Glutamatergic neuron (in vitro differentiated cells): ENCODE measurements at places on chromosomes 1 and 21. TPM values are rescaled to one million over a fixed set of nuclear protein-coding genes. Genes with fewer than 3 reads are reported as not detected.

APCS gene
- total RNA-seq = not detected

B3GALT2 gene
- 64.6 TPM for total RNA-seq

CYP4B1 gene
- total RNA-seq = not detected

SARS1 gene
- total RNA-seq = 555 TPM

- DNase-seq = no peak
- no peak overlapping the region for H3K4me3 ChIP-seq
- H3K27ac ChIP-seq = no peak overlapping the region
- H3K36me3 ChIP-seq = peaks cover 25% of the 10 kb centered on the region
Measured at GRCh38 chr1:227673441-227673840, 61.7 kb downstream of the JMJD4 start.

- no peaks in the 10 kb centered on the region for H3K4me1 ChIP-seq
- H3K4me3 ChIP-seq = no peak overlapping the region
- no peak overlapping the region for H3K27ac ChIP-seq
- H3K27me3 ChIP-seq = no peaks in the 10 kb centered on the region
- no peak for DNase-seq
Measured at GRCh38 chr21:25500598-25500997, 106.7 kb downstream of the MRPL39 start.

- no peak for DNase-seq
- no peak overlapping the region for H3K27ac ChIP-seq
- peaks cover 3% of the 10 kb centered on the region for H3K27me3 ChIP-seq
Measured at GRCh38 chr1:6771441-6771769, 13.8 kb upstream of the CAMTA1 start.

GRCh38 chr1:50047916-50048694 is 24.4 kb upstream of the AGBL4 start:
- H3K27ac ChIP-seq = peak overlapping the region; percentile 81
- DNase-seq = peak; percentile 89

DNA sequence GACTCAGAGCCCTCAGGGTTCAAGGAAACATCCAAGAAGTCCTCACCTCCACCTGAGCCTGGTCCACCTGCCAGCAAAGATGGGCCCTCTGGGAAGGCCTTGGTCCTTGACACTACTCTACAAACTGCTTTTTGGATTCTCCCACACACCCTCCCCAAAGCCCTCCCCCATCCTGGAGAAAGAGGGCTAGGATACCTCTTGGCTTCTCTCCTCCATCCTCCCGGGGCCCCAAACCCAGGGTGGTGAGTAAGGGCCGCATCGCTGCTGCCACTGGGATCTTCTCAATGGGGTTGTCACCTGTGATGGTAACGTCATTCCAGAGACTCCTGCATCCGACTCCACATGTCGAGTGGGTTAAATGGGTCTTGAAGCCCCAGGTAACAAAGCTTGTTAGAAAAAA is 26.6 kb downstream of the MATN1 start:
- DNase-seq = peak; percentile 1
- H3K4me3 ChIP-seq = no peak overlapping the region
- no peaks in the 10 kb centered on the region for H3K27me3 ChIP-seq
- H3K27ac ChIP-seq = no peak overlapping the region
- H3K36me3 ChIP-seq = no peaks in the 10 kb centered on the region
- H3K4me1 ChIP-seq = peaks cover 7% of the 10 kb centered on the region

DNA sequence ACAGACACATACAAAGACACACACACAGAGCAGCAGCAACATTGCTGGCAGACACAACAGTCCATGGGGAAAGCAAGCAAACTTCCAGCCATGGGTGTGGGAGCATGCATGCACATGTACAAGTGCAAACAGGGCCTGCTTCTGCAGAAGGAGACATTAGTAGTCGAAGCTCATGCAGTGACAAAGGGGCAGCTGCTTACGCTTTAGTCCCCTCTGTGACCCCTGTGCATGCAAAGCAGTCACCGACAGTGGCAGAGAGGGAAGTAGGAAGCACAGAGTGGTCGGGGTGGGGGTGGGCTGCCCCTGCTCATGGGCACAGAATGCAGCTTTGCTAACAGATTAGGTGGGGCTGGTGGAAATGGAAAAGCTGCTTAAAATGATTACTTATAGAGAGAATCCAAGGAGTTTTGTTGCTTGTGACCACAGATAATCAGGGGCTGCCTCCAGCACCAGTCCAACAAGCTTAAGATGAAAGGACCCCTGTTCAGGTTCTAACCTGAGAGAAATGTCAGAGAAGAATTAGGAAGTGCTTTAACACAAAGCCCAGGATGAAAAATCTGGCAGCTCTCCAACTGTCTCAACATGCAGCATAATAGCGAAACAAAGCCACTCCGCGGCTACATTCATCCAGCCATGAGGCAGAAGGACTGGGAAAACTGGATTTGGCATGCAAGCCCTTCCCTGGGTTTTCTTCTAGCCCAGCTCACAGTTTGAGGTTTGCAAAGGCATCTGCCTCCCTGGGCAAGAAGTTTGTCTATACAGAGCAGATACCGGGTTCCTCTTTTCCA is 378.9 kb downstream of the KCNH1 start:
- no peak for DNase-seq
- H3K27ac ChIP-seq = no peak overlapping the region
- H3K27me3 ChIP-seq = peaks cover 1% of the 10 kb centered on the region
- H3K4me1 ChIP-seq = peaks cover 18% of the 10 kb centered on the region
- no peak overlapping the region for H3K4me3 ChIP-seq

- peaks cover 10% of the 10 kb centered on the region for H3K27me3 ChIP-seq
- peaks cover 14% of the 10 kb centered on the region for H3K36me3 ChIP-seq
- no peak for DNase-seq
- H3K27ac ChIP-seq = no peak overlapping the region
- no peak overlapping the region for H3K4me3 ChIP-seq
Measured at GRCh38 chr1:228099331-228099732, 3.8 kb downstream of the C1orf35 start.

DNA sequence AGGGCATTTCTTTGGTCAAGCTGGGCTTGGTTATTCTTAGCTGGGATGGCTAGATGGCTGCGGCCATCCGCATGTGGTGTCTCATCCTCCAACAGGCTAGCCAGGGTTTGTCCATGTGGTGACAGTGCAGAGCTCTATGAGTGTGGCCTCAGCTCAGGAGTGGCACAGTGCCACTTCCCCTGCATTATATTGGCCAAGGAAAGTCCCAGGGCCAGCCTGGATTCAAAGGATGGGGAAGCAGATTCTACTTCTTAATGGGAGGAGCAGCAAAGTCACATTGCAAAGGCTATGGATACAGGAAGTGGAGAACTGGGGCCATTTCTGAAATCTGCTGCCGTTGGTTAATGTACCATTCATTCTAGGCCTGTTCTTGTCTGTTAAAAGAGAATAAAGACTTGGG is 34.4 kb downstream of the STUM start:
- H3K36me3 ChIP-seq = peaks cover 6% of the 10 kb centered on the region
- H3K4me3 ChIP-seq = no peak overlapping the region
- DNase-seq = no peak
- H3K4me1 ChIP-seq = peaks cover 9% of the 10 kb centered on the region

- peaks cover 4% of the 10 kb centered on the region for H3K4me1 ChIP-seq
- H3K4me3 ChIP-seq = no peak overlapping the region
- no peak overlapping the region for H3K27ac ChIP-seq
- peaks cover 12% of the 10 kb centered on the region for H3K36me3 ChIP-seq
Measured at GRCh38 chr1:113508364-113509164, 118.2 kb downstream of the MAGI3 start.

GRCh38 chr21:33075596-33076195 is 5.8 kb downstream of the OLIG1 start:
- H3K36me3 ChIP-seq = no peaks in the 10 kb centered on the region
- H3K4me1 ChIP-seq = peaks cover 21% of the 10 kb centered on the region
- H3K27ac ChIP-seq = no peak overlapping the region
- peaks cover 17% of the 10 kb centered on the region for H3K27me3 ChIP-seq
- no peak for DNase-seq

DNA sequence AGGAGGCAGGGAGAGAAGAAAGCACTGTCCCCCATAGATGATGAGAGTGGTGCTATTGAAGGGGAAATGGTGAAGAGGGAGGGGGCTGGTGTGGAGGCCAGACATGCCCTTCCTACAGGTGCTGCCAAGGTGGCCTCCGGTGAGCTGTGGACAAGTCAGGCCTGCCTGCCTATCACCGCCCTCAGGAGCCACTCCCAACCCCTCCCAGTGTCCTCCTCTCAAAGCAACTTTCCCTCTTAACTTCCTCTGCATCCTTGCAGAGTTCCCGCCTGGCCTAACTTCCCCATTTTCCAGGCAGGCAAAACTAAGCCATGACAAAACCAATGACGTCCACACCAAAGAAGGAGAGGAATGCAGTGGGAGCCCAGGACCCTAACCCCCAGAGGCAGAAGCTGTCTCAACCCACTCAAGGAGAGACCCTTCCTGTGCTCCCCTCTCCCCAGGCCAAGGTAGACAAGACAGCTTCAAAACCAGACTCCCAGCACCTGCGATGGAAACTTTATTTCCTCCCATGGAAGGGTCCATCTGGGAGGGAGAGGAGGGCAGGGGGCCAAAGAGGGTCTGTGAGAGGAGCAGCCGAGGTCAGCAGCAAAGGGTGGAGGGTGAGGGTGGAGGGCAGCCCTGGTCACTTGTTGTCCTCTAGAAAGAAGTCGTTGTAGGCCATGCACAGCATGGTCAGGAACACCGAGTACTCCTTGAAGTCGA is 1.0 kb upstream of the S100A6 start:
- no peaks in the 10 kb centered on the region for H3K36me3 ChIP-seq
- H3K4me1 ChIP-seq = peaks cover 35% of the 10 kb centered on the region
- DNase-seq = no peak
- no peak overlapping the region for H3K27ac ChIP-seq

DNA sequence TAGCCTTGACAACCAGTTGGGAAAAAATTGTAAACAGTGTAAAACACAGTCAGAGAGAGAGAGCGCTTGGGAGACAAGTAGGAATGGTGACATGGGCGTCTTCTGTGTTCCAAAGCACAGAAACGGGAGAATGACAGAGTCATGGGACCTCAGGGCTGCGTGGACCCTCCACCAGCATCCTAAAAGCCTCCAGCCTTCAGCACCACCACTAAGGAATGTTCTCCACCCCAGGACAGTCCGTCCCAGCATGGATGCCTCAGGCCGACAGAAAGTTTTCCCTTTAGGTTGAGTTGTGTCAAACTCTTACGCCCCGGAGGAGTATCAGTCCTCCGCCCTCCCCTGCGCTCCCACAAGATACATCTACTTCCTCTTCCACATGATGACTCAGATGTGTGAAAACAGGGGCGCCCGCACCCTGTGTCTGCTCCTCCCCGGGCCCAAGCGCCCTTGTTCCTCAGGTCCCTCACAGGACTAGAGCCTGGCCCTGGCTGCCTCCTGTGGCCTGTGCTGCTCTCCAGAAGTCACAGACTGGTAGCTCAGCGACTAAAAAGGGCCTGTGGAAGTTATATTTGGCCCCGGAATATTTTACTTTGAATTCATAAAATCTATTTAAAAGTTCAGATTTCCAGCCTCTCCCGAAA is 63.9 kb upstream of the EFHD2 start:
- H3K4me3 ChIP-seq = no peak overlapping the region
- peaks cover 3% of the 10 kb centered on the region for H3K4me1 ChIP-seq
- peaks cover 10% of the 10 kb centered on the region for H3K27me3 ChIP-seq
- no peak overlapping the region for H3K27ac ChIP-seq

- H3K4me1 ChIP-seq = no peaks in the 10 kb centered on the region
- H3K4me3 ChIP-seq = no peak overlapping the region
Measured at GRCh38 chr1:78176448-78176847, 130.7 kb downstream of the GIPC2 start.

GRCh38 chr1:2001773-2002411 is 1.7 kb downstream of the CFAP74 start:
- no peaks in the 10 kb centered on the region for H3K27me3 ChIP-seq
- peaks cover 2% of the 10 kb centered on the region for H3K4me1 ChIP-seq
- H3K36me3 ChIP-seq = no peaks in the 10 kb centered on the region
- no peak for DNase-seq
- H3K4me3 ChIP-seq = no peak overlapping the region

- H3K27ac ChIP-seq = no peak overlapping the region
- no peaks in the 10 kb centered on the region for H3K4me1 ChIP-seq
- no peaks in the 10 kb centered on the region for H3K36me3 ChIP-seq
- no peak overlapping the region for H3K4me3 ChIP-seq
- no peaks in the 10 kb centered on the region for H3K27me3 ChIP-seq
Measured at GRCh38 chr21:28922368-28922767, 70.3 kb downstream of the LTN1 start.

DNA sequence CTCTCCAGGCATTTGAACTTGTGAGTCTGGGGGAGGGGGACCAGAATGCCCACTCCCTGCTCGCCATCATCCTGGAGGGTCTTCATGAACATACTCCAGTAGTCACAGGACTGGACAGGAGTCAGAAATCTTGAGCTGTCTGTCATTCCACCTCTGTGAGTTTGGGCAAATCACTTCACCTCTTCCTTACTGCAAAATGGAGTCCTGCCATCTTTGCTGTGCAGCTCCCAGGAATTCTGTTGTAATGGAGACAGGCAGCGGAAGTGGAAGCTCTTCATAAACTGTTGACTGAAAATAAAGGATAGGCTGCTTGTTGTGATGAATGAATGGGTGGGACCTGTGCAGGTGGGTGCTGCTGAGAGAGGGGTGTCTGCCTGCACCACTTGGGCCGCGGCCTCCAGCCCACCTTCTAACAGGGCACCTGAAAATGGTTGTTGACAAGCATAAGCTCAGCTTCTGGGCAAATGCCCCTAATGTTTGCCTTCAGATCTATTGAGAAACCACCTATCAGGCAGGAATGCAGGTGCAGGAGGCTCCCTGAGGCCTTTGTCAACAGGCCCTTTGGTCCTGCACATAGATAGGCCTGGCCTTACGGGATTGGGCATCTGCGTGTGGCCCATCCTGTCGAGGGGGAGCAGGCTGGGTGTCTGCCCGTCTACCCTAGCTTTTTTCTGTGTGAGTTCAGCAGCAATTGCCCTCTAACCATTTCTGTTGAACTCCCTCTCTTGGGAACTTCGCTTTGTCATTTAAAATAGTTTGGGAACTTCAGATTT is 321.0 kb downstream of the RPS6KC1 start:
- no peak overlapping the region for H3K27ac ChIP-seq
- no peak for DNase-seq
- no peak overlapping the region for H3K4me3 ChIP-seq
- H3K4me1 ChIP-seq = peaks cover 2% of the 10 kb centered on the region
- H3K27me3 ChIP-seq = no peaks in the 10 kb centered on the region

DNA sequence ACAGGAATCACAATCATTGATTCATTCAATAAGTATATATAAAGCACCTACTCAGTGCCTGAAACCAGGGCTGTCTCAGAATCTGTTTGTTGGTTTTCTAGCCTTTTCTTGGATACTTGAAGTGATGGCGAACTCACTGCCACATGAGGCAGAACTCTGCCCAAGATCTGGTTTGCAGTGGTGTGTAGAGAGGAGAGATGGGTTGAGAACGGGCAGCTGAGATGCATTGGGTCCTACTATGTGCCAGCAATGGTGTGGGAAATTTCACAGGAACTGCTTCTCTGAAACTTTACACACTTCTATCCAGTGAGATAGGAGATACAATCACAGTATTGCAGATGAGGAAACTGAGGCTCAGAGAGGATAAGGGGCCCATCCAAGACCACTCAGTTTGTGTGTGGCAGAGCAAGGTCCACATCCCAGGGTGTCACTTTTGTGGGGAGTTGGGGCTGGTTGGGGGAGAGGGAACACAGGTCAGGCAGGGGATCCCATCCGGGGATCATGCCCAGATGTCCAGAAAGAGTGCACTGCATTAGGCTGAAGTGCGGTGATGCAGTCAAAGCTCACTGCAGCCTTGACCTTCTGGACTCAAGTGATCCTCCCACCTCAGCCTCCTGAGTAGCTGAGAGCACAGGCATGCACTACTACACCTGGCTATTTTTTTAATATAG is 83.7 kb upstream of the IFFO2 start:
- no peak for DNase-seq
- H3K27ac ChIP-seq = no peak overlapping the region
- peaks cover 5% of the 10 kb centered on the region for H3K27me3 ChIP-seq
- no peaks in the 10 kb centered on the region for H3K4me1 ChIP-seq
- no peak overlapping the region for H3K4me3 ChIP-seq

- H3K27ac ChIP-seq = no peak overlapping the region
- DNase-seq = no peak
- H3K36me3 ChIP-seq = no peaks in the 10 kb centered on the region
Measured at GRCh38 chr1:117656202-117656641, 50.4 kb downstream of the TENT5C start.
